ENCODE measurements at places on chromosomes 6 and 20.

DNA sequence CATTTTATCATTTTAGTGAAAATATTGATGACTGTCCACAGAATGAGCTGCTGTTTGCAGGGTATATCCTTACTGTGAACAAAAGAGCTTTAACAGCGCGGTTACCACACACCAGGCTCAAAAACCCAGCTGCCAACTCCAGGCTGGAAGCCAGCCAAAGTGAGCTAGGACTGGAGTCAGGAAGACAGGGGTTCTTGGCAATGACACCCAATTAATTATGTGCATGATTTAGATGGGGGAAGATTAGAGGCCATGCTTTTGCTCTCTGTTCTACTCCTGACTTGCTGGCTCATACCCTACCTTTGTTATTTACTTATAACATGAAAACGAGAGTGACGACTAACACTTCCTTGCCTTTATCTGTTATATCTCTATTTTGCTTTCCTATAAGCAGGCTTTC lies 128.9 kb upstream of the SHLD1 start:
- DNase-seq, result no peak

GRCh38 chr6:135461208-135461607 lies 36.3 kb downstream of the AHI1 start:
- no peak for DNase-seq

DNA sequence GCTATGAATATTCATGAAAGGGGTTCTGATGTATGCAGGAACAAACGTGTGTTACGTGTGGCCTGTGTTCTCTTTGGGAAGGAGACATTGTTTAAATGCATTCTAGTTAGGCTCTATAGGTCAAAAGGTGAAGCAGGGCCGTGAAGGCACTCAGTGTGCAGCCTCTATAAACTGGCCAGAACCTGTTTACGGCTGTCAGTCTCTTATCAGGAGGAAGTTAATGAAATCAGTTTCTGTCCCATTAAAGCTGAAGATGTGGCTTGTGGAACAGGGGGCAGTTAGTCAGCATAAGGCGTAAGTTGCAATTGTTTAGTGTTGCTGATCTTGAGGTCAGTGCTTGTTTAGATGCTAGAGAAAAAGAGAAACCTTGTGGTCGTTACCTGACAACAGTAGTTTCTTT lies 111.5 kb upstream of the KCNG1 start:
- DNase-seq, result no peak

- DNase-seq, result no peak
Observed at GRCh38 chr20:62381202-62381797, 5.6 kb upstream of the RPS21 start.

DNA sequence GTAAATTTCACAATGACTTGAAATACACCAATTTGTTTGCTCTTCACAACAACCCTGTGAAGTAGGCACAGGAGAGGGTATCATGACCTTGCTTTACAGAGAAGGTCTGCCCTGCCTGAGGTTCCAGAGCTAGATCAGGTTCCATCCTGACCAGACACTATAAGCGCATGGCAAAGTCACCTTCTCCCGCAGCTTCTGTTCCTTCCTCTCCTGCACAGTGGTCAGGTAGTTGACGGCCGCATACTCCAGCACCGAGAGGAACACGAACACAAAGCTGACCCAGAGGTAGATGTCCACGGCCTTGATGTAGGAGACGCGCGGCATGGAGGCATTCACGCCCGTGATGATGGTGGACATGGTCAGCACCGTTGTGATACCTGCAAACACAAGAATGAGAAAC lies 34.3 kb downstream of the PM20D2 start:
- no peak for DNase-seq

GRCh38 chr20:39886650-39887190 lies 802.3 kb downstream of the MAFB start:
- no peak for DNase-seq

DNA sequence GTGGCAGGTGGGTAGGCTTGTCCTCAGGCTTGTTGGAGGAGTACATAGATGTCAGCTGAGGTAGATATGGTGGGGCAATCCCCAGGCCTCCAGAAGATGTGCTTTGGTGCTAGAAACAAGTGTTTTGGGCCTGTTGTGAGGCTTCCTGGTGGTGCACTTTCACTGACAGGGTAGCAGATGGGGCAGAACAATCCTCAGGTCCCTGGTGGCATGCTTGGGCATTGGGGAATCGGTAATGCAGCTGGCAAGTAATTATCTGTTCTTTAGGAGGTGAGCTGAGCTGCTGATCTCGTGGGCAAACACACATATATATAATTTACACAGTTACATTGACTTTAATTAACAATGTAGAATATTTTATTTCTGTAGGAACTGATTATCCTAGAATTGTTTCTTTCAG lies 458.7 kb downstream of the BMP2 start:
- DNase-seq, result no peak

DNA sequence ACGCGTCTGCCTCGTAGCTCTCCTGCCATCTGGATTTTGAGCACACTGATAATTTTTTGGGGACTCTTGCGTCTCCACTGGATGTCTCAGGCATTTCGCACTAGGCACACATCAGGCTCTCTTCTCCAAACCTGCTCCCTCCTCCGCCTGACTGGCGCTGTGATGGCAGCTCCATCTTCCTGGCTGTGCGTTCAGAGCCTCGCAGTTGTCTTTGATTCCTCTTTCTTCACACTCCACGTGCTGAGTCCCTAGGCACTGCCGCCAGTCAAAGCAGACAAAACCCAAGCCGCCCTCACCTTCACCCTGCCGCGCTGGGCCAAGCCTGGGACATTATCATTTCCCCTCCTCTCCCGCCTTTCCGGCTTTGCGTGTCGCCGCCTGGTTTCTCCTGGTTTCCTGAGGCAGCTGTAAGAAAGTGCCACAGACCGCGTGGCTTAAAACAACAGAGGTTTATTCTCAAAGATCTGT lies 778 bp downstream of the PSMG4 start:
- peak; percentile 12 for DNase-seq

DNA sequence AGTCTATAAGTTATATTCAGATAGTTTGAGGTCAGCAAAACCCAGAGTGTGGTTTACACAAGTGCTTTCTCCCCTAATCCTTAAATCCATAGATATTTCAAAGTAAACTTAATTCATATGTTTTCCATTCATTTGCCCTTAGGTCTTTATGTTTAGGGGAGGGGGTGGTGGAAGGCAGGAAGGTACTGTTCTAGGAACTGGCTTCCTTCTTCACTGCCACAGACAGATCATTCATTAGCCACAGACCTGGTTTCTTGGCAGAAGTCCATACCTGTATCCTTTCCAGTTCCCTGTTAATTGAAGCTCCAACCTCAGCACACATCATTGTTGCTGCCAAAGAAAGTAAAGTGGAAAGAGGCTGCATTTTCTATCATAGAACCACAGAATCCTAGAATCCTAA lies 123.0 kb downstream of the AIG1 start:
- DNase-seq, result no peak

- no peak for DNase-seq
Observed at GRCh38 chr20:1376408-1377270, 16.2 kb downstream of the FKBP1A start.

DNA sequence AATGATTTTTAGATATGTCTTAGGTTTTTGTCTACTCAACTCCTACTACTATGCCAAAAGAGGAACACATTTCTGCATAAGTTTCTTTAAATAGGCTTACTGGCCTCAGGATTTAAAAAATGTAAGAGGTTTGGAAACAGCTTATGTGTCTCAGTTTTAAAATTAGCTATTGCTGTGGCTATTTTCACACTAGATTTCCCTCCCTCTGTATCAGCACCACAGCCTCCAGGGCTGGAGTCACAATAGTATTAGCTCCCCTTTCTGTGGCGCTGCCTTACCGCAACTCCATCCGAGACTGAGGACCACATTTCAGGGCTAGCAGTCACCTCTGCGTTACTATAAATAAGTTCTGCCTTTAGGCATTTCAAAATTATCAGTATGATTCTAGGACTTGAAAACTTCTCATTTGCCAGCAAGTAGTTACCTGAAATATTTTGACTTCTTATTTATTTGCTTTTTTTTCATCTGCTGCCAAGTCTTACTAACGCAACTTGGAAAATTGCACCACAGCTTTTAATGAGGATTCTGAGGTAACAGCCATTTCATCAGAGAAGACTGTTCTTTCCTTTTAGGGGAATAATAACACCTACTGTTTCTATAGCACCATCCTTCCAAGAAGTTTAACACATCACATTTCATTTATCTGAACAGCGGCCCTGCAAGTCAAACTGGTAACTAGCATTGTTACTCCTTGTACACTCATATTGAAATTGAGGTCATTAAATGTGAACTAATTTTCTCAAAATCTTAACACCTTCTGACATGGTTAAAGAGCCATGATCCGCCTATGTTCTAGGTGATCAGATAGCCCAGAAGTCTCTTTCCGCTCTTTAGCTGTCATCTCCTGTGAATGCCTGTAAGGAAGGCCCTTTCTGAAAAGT lies 105.9 kb downstream of the GJA10 start:
- no peak for DNase-seq

DNA sequence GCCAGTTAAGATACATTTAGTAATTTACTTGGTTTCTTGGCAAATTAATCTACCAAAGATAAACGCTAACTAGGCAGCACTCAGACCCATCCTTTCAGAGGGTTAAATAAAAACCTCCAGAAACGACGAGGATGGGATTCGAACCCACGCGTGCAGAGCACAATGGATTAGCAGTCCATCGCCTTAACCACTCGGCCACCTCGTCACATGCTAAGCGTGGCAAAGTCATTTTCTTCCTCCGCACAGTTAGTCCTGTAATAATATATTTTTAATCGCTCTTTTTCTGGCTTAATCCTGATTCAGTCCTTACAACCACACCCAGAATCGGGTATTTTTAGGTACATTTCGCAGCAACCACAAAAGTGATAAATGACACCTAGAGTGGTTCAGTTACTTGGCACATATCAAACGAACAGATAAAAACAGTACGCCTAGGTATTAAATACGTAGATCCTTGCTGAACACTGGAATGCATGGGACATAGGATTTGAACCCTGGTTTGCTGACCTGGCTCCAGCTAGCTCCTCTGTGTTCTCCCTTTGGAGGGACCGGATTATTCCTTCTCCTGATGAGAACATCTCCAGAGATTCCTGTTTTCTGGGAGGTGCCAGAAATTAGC lies 71.6 kb downstream of the GPX5 start:
- DNase-seq, result no peak

- DNase-seq, result no peak
Observed at GRCh38 chr6:117558818-117559217, 43.5 kb downstream of the GOPC start.

DNA sequence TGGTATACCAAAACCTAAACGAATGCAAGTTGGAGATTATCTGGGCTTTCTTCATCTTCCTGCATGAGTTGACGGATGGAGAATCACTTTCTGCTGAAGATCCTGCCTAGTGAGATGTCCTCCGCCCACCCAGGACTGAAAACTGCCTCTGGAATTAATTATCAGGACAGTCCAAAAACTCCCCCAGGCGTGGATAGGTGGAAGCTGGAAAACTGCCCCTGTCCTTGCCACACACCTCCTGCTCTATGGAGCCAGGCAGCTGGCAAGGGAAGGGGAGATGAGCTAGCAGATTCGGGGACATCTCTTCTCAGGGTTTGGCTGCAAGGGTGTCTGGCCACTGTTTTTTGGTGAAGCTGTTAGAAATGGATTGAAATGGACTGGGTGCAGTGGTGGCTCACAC lies 89.3 kb upstream of the ZNFX1 start:
- no peak for DNase-seq

- peak; percentile 74 for DNase-seq
Observed at GRCh38 chr20:43752561-43753301, 25.9 kb upstream of the GTSF1L start.

DNA sequence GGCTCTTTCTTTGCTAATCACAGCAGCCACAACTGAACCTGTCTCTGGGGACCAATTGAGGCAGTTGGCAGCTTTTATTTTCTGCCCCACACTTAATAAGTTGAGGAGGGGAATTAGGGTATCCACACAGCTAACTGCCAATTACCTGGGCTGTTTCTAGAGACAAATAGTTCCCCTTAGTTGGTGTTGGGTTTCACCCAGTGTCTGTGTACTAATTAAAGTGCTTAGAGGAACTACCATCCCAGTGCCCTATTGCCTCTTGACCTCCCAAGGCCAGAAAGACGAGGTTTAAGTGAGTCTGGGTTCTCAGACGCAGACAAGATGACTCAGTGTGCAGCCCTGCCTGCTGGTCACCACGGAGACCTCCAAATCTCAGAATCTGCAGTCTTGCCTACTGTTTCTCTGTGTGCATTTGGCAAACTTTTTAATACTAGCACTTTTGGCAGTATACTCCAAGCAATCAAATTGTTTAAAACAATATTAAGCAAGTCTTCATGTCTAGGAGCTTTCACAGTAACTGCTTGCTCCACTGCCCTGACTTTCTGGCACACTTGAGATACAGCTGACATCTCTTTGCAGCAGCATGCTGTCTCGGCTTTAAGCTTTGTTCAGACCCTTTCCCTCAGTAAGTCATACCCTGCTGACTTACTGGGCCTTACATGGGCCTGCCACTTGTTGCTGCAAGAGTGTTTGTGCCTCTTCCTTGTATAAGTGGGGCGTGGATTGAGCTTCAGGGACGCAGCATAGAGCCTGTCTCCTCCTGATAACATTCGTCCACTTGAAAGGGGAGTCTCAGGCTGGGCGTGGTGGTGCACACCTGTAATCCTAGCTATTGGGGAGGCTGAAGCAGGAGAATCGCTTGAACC lies 31.9 kb downstream of the STK35 start:
- DNase-seq, result peak; percentile 88
